ENCODE measurements at places on chromosomes 3 and 15.

DNA sequence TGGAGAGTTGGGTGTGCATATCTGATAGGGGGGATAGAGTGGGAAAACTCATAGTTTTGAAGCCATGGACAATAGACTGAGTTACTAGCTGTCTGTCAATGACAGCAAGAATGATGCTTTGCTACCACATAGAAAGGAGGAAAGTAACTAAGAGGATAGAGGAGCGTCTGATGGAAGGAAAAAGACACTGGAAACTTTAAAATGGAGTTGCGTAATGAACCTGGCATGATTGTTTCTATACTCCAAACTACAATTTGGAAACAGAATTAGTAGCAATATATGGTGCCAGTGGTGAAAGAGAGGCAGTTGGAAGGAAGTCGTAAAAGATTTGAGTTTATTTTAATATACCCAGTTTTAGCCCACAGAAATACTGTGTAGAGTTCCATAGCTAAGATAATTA lies 163.6 kb downstream of the TUSC7 start:
- DNase-seq = no peak

GRCh38 chr15:62599791-62600777 lies 435.0 kb upstream of the C2CD4B start:
- no peak for DNase-seq

DNA sequence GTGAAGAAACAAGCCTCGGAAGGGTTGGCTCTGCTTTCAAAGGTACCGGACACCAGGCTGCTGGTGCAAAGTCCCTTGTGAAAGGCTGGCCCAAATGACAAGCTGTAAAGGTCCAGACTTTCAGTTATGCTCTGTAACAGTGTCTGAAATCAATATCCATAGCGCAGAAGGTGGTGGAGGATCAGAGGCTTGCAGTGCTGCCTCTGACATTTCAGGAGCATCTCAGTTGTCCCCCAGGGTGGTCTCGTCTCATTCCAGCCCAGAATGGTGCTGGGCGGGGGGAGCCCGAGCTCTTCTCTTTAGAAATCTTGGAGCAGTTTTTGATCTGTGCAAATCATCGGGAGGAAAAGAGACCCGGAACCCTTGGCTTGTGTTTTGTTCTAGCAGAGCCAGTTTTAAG lies 402.3 kb upstream of the RGMA start:
- DNase-seq = no peak

GRCh38 chr3:132721479-132722164 lies 587 bp downstream of the NPHP3 start:
- DNase-seq = peak; percentile 67

DNA sequence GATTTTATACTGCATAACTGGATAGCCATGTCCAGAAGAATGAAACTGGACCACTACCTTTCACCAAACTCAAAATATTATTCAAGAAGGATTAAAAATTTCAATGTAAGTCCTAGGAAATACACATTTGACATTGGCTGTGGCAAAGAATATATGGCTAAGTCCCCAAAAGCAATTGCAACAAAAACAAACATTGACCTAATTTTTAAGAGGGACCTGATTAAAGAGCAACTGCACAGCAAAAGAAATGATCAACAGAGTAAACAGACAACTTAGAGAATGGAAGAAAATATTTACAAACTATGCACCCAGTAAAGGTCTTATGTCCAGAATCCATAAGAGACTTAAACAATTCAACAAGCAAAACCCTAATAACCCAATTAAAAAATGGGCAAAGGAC lies 1313.0 kb upstream of the GBE1 start:
- no peak for DNase-seq

GRCh38 chr3:32226875-32227500 lies 11.5 kb upstream of the CMTM8 start:
- no peak for DNase-seq

DNA sequence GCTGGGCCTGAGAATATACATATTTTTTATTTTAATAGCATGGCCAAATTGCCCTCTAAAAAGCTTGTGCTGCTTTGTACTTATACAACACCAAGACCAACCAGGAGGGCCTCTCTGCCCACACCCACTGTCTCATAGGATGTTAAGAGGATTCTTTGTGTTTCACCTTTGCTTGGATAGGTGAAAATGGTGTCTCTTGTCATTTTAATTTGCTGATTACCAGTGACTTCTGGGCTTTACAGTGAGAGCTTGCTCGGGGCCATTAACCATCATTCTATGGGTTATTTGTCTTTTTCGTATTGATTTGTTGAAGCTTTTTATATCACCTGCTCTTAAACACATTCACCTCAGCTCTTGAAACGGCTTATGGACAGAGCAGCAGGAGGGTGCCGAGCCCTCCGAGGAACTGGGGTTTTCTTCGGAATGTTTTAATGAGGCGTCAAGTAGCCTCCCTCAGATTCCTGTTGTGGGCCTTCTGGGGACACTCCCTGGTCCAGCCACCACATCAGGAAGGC lies 10.5 kb downstream of the PTH1R start:
- no peak for DNase-seq

GRCh38 chr3:42652611-42653302 lies 740 bp upstream of the ZBTB47 start:
- DNase-seq = no peak

GRCh38 chr3:72446218-72447058 lies 401.8 kb downstream of the SHQ1 start:
- DNase-seq = no peak
